ENCODE measurements at places on chromosomes 13 and 19.

DNA sequence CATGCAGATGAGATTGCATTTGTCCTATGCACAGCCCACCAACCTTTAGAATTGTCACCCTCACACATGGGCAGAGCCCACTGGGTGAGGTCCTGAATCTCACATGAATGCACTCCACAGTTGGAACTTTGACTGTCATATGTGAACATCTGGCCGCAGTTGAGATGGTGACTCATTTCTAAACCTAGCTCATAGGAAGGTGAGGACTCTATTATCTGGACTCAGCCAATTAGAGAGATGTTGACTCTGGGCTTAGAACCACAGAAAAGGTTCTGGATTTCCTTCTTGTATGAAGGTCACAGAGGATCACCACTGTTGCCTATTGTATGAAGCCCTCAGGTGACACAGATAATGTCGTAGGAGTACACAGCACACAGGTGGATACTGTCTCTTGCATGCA lies 25.6 kb upstream of the ZNF681 start:
- DNase-seq, result peak; percentile 18

- DNase-seq, result no peak
Observed at GRCh38 chr13:94344126-94344818, 135.2 kb downstream of the DCT start.

- DNase-seq, result peak; percentile 51
Observed at GRCh38 chr19:11423164-11423790, 4.2 kb upstream of the RGL3 start.

GRCh38 chr13:56886398-56886797 lies 254.3 kb upstream of the PRR20A start:
- DNase-seq, result no peak

DNA sequence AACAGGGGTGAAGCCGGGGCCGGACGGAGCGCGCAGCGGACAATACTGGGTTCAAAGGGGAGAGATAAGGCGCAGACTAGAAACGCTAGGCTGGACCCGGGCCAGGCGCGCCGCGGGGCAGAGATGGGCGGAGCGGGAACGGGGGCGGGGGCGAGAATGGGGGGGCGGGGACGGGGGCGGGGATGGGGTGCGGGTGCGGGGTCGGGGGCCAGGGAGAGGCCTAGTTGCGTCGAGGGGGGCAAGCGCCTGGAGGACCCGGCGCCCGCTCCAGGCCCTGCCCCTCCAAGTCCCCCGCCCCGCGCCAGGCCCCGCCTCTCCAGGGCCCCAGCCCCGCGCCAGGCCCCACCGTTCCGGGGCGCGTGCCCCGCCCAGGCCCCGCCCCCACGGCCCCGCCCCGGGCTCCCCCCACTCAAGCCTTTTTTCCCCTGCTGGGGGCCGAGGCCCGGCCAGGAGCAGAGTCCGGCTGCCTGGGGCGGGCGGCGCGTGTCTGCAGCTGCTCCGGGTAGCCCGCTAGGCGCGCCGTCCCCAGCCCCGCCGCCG lies at the start of gene CERS4:
Gene CERS4 (plus strand): TSS at position 449 of the 540 bp plus-strand sequence. CDS start 41,707 bp downstream, outside the sequence.
- peak; percentile 93 for DNase-seq

- DNase-seq, result no peak
Observed at GRCh38 chr13:35993686-35994085, 137.5 kb downstream of the DCLK1 start.

- DNase-seq, result no peak
Observed at GRCh38 chr19:54253331-54254194, 3.5 kb downstream of the LILRB5 start.

DNA sequence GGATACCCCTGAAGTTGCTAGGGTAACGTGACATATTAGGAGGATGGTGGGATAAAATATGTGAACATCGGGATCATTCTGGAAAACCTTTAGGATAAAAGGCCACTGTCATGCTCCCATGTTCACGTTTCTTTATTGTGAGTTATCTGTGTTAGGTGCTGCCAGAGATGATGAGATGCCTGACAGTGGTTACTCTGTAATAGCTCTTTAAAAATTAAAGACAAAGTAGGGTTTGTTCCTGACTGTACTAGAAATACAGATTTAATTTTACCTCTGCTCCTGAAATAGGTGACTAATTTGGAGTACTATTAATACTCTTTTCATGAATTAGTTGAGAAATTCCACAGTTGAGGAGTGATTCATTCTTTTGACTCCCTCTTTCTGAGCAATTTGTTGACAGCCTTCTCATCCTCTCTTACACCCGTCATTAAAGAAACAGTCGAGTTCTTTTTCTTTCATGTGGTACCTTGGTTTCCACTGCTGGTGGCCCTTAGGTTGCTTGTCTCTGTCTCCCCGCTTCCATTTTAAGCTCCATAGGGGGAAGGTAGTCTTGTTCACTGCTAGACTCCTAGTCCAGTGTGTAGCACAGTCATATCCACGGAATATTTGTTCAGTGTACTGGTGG lies 28.4 kb downstream of the SAE1 start:
- DNase-seq, result no peak

- DNase-seq, result no peak
Observed at GRCh38 chr19:50500753-50501151, 10.2 kb downstream of the JOSD2 start.

- DNase-seq, result no peak
Observed at GRCh38 chr19:45483033-45483432, 13.8 kb downstream of the RTN2 start.

DNA sequence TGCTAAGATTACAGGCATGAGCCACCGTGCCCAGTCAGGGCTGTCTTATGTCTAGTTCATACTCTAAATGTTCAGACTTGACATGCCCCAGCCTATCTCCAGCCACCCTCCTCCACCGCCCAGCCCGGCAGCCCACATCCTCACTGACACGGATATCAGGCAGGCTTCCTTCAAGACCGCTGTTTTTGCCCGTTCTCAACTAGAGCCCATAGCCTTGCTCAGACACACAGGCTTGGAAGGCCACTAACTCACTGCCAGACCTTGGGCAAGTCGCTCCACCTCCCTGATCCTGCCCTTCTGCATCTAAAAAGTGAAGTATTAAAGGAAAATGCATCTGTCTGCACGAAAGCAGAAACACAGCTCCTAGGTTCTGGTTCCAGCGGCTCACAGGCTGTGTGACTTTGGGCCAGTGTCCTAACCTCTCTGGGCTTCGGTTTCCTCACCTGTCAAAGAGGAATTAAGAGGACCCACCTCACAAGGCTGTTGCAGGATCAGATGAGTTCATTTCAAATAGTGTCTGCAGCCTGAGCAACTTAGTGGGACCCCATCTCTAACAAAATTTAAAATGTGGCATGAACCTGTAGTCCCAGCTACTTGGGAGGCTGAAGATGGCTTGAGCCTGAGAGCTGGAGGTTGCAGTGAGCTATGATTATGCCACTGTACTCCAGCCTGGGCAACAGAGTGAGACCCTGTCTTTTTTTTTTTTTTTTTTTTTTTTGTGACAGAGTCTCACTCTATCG lies 14.5 kb upstream of the CERS4 start:
- DNase-seq, result no peak

DNA sequence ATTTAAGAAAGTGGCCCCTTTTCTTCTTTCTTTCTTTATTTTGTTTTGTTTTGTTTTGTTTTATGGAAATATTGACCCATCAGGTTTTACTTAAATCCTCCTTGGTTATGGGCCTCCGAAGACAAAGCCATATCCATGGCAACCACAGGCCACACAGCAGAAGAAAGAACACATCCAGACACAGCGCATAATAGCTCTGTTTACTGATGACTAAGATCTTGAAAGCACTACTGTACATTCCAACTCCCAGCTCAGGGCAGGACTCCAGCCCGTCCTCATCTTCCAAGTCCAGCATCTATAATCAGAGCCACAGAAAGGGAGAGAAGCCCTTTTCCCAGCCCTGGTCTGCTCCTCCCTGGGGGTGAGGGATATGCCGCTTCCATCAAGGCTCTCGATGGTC lies 84.3 kb downstream of the NUFIP1 start:
- DNase-seq, result peak; percentile 82

DNA sequence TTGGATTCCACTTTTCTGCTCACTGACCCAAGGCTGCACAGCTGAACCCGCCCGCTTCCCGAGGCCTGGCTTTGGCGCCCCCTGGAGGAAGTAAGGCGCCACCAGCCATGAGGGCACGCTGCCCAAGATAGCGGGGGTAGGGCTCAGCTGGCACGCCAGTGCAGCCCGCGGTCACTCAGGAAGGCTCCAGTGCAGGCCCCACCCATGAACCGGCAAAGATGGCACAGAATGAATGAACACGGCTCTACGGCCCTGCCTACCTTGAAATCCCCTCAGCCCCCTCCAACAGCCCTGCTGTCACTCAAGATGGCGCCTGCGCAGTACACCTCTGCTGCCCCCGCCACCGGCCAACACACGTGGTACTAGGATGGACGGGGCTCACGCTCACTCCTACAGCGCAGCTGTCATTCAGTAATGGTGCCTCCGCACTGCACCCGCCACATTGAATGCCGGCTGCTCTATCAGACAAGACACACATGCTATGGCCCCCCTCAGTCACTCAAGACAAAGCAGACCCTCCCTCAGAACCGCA lies 3.0 kb downstream of the PEG3 start:
- no peak for DNase-seq

DNA sequence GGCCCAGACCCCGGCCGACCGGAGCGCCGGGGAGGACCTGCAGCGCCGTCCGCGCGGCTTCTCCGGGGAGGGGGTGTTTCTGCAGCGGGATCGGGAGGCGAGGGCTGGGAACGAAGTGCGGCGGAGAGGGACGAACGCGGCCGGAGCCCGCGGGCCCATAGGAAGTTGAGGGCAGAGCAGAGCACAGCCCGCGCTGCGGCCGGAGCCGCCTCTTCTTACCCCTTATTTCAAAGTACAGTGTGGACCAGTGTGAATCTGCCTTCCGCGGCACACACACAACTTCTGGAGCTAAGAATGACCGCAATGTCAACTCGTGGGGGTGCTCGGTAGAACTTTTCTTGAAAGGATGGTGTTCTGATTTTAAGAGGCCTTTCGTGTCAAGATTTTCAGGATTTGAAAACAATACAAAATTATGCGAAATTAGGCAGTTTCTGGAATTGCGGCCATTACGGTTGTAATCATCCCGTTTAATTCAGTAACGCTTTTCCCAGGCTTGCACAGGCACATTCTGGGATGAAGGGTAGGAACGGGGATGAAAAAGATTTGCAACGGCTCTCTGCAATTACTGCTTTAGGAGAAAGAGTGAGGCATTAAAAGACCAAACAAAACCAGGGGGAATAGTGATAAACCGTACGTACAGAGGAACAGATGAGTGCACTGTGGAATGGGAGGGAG lies 821 bp downstream of the TDRD3 start:
- peak; percentile 67 for DNase-seq

DNA sequence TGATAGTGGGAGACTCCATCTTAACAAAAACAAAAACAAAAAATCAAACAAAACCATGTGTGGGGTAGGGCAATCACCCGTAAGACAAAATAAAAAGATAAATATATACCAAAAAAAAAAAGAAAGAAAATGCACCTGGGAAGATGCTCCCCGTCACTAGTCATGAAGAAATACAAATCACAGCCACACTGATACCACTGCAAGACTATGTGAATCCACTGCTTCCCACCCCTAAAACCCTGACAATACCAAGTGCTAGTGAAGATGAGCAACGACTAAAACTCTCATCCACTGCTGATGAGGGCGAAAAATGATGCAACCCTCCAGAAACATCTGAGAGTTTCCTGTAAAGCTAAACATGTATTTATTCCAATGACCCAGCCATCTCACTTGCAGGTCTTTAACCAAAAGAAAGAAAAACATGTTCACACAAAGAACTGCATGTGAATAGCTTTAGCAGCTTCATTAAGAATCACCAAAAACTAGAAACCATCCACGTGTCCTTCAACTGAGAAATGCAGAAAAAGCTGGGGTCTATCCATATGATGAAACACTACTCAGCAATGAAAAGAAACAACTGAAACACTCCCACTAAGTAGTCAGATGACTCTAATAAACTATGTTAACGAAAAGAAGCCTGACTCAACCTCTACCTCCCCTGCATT lies 31.7 kb downstream of the BRD4 start:
- DNase-seq, result peak; percentile 7

DNA sequence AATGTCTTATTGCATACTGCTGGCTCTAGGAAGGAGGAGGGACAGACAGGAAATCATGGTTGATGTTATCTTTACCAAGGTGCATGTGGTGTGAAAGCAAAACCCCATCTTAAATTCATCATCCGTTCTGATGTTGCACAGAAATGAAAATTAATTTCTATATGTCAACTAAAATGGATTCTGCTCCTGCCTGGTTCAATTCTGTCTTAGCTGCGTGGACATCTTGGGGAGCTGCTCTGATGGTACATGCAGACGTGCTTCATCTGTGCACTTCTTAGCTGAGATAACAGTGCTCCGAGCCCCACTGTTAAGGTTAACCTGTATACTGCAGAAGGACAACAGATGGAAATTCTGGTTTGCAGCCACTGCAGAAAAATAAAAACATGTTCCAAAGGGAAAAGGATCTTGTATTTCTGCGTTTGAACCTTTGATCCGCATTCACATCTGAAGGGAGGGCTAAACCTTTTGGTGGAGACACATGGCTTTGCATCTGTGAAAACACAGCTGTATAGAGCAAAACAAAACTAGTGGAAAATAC lies 155.6 kb downstream of the TM9SF2 start:
- DNase-seq, result no peak

DNA sequence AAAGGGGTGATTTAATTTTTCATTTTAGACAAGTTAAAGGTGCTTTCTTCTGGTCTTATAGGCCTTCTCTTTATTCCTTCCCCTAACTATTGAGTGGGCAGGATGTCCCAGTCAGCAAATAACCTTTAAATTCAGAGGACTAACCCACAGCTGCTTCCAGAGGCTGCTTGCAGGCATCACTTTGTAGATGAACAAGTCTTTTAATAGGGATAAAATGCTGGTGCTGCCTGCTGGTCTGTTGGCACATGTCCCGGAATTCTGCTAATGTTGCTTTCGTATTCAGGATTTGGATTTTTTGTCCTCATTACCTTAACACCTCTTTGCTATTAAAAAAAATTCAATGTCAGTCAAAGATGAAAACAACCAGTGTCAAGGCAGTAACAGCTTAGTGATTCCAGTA lies 132.7 kb upstream of the KL start:
- DNase-seq, result no peak

GRCh38 chr19:35409191-35409590 lies 38.3 kb downstream of the GPR42 start:
- no peak for DNase-seq

- no peak for DNase-seq
Observed at GRCh38 chr13:112900226-112900600, 68.8 kb upstream of the MCF2L start.

DNA sequence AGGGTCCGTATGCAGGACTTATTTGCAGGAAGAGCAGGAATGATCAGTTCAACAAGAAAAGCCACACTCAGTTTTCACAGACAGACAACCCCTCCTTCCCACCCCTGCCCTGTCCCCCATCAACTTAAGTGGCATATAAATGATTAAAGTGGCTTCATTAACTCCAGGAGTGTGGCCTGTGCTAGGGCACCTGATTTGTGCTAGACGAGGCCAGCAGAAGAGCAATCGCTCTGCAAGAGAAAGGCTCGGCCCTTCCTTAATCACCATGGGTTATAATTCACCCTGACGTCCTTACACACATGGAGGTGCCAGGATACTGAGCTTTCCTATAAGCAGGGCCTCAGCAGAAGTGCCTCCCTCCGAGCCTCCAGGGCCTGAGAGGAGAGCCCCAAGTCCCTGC lies 14.6 kb downstream of the C19orf12 start:
- no peak for DNase-seq

Measured in DMS53 (cell line).